ENCODE measurements at places on chromosomes 7 and 10.

DNA sequence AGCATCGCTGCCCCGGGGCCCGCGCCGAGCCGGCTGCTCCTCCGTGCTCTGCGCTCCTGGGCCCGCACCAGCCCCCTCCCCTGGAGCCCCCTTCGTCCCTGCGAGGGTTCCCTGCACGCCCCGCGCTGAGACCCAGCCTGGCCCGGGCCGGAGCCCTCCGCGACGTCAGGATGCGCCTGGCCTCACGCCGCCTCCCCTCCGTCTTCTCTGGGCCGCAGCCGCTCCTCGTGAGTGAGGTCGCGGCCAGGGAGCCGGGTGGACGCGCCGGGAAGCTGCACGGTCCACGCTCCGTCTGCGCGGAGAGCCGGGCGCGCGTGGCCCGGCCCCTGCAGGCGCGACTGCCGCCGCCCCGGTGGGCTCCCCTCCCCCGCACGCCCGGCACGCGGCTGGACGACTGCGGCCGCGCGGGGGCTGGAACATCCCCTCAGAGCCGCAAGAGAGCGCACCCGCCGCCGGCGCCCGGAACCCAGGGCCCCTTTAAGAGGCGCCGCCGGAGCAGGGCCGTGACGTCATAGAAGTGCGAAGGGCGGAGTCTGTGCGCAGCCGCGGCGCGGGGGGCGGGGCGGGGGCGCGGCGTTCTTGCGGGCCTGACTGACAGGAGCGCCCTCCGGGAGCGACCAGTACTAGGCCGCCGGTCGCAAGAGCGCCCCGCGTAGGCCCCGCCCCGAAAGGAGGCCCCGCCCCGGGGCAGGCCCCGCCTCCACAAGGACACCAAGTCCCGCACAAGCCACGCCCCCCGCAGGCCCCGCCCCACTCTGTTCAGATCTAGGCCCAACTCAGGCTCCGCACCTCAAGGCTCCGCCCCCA is 507 bp upstream of the INPP5A start:
- peak; percentile 98 for DNase-seq

DNA sequence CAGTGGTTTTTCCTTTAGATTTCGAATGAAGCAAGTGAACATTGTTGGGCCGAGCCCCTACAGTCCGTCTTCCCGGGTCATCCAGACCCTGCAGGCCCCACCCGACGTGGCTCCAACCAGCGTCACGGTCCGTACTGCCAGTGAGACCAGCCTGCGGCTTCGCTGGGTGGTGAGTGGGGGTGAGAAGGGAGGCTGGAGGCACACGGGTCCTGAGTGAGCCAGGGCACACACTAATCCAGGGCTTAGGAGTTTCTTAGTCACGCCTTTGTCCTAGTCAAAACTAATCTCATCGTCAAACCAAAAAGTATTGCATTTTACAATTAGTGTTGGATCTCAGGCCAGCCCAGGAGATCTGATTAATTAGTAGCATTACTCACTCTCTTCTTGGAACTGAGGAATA is 568.8 kb upstream of the FOXK1 start:
- DNase-seq = no peak

- DNase-seq = no peak
Measured at GRCh38 chr7:125485223-125485622, 555.6 kb upstream of the POT1 start.

DNA sequence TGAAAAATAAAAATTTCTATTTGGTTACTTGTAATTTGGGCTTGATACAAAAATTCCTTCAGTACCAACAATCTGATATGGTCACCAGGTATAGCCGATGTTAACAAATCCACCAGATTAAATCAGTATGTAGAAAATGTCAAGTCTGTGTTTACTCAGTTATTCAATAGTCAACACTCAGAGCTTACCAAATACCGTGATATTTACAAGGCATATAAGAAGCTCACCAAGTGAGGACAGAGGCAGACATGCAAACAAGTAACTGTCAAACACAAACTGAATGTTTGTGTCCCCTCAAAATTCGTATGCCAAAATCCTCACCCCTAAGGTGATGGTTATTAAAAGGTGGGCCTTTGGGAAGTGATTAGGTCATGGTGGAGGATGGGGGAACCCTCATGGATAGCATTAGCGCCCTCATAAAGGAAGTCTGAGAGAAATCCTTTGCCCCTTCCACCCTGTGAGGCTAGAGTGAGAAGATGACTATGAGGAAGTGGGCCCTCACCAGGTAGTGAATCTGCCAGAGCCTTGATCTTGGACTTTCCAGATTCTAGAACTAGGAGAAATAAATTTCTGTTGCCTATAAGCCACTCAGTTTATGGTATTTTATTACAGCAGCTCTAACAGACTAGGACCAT is 63.1 kb downstream of the TES start:
- peak; percentile 86 for DNase-seq

DNA sequence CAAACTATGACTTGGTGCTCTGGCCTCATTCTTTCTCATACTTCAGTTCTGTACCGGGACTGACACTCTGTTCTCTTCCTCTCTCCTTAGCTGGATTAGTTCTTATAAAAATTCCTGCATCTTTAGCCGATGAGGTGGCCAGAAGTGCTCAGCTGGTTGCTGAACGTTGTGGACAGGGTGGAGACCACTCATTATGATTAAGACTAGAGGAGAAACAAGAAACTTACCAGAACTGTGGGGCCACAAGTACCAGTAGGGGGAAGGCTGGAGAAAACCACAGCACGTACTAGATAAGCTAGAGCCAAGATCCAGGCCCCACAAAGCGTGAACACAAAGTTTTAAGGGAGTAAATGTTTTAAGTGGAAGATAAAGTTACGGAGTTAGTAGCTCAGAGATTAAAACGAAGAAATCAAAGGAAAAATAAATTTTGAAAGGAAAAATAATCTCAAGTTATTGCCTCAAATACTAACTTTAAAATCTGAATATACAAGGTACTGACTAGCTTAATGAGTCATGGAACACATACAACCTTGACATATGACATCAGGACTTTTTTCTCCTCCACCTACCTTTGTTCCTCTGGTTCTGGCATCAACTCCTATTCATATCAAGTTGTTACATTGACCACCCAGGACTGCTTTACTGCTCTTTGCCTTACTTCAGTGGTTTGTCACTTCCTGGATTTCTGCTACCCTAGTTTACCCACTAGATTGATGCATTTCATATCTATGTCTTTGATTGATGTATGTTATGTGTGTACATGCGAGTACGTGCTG is 469.0 kb downstream of the TFEC start:
- no peak for DNase-seq

GRCh38 chr10:32163762-32164148 is 107.5 kb upstream of the KIF5B start:
- DNase-seq = no peak

GRCh38 chr7:149285603-149286002 is 23.6 kb downstream of the ZNF783 start:
- peak; percentile 69 for DNase-seq

GRCh38 chr10:71220689-71221540 is 8.5 kb downstream of the UNC5B start:
- DNase-seq = no peak

- no peak for DNase-seq
Measured at GRCh38 chr7:55150709-55151451, 132.1 kb downstream of the EGFR start.

DNA sequence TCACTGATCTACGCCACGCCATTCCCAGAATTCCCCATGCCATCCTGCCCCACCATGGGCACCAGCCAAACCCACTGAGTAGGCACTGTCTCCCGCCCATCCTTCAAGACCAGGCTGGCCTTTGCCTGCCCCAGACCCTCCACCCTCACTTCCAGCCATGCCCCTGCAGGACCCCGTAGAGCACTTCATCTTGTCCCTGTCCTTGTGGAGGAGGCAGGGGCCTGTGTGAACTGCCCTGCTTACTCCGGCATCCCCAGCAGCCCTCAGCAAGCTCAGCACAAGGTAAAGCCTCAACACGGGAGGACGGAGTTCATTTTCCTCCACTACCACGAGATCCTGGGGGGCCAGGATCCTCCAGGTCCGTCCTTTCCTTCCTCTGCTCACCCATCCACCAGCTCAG is 577.7 kb downstream of the PTPRN2 start:
- DNase-seq = no peak

GRCh38 chr7:106285855-106286492 is 1.2 kb upstream of the NAMPT start:
- DNase-seq = peak; percentile 47

- no peak for DNase-seq
Measured at GRCh38 chr7:103821092-103821491, 168.4 kb downstream of the RELN start.

- DNase-seq = no peak
Measured at GRCh38 chr7:140142031-140142430, 34.8 kb downstream of the KDM7A start.

GRCh38 chr10:16195894-16196293 is 240.9 kb upstream of the PTER start:
- DNase-seq = no peak

DNA sequence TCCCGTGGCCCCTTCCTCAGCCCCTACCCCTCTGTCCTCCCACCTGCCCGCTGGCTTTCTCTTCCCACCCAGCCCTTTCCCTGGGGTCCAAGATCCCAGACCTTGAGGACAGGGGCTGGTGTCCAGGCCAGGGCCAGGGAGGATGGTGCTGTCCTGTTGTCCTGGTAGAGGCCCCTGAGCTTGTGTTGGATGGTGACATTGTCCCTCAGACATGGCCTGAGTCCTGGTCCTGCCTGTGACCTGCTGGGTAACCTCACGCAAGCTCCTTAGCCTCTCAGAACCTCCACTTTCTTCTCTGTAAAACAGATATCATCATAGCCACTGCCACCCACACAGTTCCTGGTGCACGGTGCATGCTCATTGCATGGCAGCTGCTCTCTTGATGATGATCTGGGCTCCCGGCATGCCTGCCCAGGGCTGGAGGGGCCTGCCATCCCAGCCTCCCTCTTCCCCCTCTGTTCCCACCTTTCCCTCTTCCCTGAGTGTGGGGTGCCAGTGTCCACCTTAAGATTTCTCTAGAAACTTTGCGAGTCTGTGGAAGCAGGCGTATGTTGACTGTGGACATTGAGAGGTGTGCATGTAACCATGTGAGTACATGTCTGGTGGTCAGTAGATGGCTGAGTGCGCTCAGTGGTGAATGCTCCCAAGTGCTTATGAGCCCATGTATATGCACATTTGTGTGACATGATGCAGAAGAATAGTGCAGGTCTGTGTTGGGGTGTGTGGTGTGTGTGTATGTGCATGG is 60.4 kb downstream of the NEURL1 start:
- no peak for DNase-seq

DNA sequence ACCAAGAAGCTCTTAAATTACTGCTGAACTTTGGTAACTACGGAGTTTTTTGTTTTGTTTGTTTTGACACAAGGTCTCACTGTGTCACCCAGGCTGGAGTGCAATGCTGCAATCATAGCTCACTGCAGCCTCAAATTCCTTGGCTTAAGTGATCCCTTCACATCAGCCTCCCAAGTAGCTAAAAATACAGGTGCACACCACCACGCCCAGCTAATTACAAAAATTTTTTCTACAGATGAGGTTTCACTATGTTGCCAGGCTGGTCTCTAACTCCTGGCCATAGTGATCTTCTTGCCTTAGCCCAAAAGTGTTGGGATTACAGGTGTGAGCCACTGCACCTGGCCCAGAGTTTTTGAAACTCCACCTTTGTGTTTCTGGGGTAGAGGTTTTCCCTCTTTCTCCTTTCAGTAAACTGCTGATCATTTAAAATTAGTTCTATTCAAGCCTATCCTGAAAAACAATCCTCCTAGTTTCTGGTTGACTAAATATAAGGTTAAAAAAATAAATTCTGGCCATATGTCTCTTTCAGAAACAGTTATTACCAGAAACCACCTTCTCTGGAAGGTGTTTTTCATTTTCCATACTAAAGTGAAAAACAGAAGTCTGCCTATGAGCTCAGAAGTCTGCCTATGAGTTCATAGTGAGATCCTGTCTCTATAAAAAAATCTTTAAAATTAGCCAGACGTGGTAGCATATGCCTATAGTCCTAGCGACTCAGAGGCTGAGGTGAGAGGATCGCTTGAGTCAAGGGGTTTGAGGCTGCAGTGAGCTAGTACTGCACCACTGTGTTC is 63.9 kb downstream of the VOPP1 start:
- no peak for DNase-seq

GRCh38 chr10:78802431-78802830 is 266.3 kb upstream of the ZMIZ1 start:
- no peak for DNase-seq

DNA sequence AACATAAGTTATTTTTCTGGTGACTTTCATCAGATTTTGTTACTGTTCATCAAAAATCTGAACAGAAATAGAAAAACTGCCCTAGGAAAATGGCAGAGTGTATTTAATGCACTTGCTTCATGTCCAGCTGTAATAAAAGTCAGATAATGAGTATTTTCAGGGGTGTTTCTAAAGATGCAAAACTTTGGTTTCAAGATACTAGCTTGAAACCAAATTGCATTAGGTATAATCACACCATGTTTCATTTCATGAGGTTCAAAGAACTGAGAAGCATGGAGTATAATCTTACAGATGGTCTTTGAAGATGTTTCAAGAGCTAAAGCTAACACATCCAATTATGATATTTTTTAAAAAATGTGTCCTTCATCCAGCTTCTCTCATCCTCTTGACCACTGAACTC is 128.9 kb downstream of the NRCAM start:
- DNase-seq = no peak

DNA sequence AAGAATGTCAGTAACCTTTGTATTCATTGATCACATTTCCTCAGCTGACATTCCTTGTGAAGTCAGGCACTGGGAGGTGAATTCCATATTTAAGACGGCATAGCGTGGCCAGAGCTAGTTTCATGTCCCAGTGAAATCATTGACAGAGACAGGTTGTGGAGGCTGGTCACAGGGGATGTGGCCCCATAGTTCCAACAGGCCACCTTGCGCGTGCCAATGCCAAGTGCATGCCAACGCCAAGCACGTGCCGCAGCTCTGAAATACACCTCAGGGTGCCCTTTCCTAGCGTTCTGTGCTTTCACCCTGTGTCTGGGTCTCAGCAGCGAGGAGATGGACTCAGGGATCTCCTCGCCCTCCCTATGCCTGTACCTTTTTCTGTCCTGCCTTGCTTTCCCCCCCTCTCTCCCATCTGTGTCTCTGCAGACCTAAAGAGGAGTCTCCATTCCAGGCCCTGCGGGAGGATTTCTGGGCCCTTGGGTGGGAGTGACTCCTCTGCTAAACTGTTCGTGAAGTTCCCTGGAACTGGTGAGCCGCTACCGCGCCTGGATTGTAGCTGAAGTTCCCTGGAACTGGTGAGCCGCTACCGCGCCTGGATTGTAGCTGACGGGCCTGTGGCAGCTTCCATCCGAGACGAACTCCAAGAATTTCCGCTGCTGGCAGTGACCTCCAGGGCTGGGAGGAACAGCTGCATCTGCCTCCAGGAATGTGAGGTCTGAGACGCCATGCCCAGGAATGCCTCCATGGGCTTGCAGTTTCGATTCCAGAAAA is 19.7 kb downstream of the AQP1 start:
- DNase-seq = no peak
